ENCODE measurements at places on chromosomes 7 and 10.

DNA sequence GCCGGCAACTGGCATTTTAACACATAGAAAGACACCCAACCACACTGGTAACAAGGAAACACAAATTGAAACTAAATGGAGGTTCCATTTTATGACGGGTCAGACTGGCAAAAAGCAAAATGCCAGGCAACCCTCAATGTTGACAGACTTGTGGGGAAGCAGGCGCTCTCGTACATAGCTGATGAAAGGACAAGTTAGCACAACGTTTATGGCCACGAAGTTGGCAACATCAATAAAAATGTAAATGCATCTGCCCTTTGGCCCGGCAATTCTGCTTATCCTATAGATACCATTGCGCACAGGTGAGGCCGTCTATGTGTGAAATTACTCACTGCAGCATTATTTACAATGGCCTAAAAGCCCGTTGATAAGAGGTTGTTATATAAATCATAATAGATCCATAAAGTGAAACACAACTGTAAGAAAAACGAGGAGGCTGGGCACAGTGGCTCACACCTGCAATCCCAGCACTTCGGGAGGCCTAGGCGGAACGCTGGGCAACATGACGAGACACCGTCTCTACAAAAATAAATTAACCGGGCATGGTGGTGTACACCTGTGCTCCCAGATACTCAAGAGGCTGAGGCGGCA lies 39.8 kb downstream of the FOXL3 start:
- DNase-seq: no peak

- no peak for DNase-seq
These were observed 182.4 kb downstream of the MALRD1 start for GRCh38 chr10:19231034-19231433.

DNA sequence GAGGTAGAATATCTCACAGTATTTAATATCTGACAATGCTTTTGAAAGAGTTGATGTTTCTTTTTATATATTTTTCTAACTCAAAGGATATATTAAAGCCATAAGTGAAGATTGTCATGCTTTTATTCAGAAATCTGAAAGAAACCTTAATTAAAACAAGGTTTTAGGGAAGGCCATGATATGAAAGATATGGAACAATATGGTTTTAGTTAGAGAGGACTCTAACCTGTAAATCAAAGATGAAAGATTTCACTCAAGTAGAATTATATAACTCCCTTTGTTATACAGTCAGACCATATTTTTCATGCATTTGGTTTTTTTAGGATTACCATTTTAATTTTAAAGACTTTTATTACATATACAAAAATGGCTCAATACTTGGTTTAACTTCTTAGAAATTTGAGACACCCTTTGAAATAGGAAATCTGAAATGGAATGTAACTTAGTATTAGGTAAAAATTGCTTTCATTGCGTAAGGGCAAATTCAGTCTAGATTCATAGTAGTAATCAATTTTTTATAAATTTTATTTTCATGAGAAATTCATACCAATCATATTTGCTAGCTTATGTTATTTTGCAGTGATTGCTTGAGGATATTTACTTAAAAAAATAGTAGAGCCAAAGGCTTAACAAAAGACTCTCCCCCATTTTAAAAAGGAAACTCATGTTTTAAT lies 119.8 kb downstream of the TWIST1 start:
- no peak for DNase-seq

GRCh38 chr7:43481902-43482678 lies 100.8 kb upstream of the STK17A start:
- no peak for DNase-seq

DNA sequence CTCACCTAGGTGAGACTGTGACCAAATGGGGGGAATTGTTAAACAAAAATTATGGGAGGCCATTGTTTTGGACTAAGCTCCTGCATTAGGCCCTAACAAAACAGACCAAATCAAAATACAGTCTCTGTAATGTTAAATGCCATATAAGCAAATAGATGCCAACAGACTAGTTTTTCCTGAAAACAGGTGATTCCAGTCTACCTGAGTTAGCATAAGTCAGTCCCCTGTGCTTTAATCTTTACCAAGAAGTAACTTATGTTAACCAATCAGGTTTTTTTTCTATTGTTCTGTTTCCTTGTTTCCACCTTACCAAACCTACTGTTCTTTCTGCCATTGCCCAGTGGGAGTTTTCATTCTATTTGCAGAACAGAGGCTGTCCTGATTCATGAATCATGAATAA lies 48.0 kb downstream of the PDZD8 start:
- no peak for DNase-seq

GRCh38 chr7:12716134-12716681 lies 28.8 kb downstream of the ARL4A start:
- DNase-seq: no peak

DNA sequence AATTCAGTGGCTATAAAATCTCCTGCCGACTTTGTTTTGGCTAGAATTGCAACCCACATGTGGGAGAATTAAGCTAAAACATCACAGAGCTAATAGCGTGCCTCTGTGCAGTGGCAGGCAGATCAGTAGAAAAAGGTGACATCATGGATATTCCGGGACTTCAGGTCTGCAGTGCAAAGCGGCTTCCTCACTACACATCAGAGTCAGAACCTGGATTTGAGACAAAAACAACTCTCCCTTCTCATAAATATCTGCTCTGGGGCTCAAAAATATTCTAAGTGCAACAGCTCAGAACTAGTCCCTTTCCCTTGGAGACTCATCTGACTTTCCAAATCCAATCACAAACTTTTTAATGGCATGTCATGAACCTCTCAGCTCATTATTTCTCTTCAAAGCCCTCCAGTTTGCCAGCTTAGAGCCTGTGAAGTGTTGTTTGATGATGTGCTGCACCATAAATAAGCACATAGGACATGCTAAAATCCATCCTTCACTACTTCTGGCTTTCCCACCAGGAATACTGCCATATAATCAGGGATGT lies 337.1 kb downstream of the RNLS start:
- DNase-seq: no peak

GRCh38 chr7:94367949-94368348 lies 26.7 kb upstream of the COL1A2 start:
- DNase-seq: no peak

GRCh38 chr7:92623544-92623943 lies 33.4 kb upstream of the FAM133B start:
- no peak for DNase-seq

- no peak for DNase-seq
These were observed 146.0 kb downstream of the SND1 start for GRCh38 chr7:127798023-127798422.

- DNase-seq: no peak
These were observed 273.9 kb downstream of the TSPAN12 start for GRCh38 chr7:120583899-120584586.

DNA sequence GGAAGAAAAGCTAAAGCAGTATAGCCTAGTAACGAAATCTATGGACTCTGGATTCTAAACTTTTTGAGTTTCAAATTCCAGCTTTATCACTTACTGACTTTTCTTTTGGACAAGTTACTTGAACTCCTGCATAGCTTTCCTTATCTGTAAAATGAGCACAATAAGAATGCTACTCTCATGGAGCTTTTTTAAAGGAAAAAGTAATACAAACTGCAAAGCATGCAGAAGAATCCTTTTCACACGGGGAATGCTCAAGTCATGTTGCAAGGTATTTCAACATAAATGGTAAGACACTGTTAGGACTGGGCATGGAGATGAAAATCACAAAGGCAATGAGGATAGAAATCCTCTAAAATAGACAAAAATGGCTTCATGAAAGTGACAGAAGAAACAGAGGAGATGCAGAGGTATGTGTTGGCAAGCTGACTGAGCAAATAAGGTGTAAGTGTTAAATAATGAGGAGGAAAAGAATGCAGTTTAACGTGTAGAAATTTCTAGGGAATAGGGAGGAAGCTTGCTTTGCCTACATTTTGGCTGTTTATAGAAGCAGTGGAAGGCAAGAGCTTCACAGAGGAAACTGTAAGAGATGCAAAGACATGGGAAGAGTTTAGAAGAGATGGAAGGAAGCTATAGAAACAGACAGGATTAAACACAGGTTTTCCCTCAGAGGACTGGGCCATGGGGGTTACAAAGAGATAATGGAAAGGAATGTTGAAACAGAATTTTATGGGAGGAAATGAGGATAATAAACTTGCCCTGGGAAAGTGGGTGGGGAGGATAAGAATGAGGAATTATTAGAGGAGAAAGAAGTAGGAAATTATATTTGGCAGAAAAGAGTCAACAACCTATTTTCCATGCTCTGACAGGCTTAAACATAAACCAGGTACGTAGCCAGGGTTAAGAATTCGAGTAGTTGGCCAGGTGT lies 28.8 kb upstream of the SNX13 start:
- DNase-seq: no peak

DNA sequence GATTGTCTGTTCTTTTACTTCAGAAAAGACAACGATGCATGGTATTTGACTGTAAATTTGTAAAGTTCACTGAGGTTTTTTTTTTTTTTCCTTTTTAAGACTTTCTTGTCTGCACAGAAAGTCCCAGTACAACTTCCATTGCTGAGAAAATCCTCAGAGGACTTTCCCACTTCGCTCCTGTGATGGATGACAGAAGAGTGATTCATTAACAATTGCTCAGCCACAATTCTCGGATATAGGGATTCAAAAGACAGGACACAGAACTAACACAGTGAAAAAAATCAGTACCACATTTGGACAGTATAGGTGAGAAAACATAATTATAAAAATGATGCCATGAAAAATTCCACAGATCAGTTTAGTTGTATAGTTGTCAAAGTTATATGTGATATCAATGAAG lies 48.0 kb downstream of the SEC23IP start:
- DNase-seq: no peak

DNA sequence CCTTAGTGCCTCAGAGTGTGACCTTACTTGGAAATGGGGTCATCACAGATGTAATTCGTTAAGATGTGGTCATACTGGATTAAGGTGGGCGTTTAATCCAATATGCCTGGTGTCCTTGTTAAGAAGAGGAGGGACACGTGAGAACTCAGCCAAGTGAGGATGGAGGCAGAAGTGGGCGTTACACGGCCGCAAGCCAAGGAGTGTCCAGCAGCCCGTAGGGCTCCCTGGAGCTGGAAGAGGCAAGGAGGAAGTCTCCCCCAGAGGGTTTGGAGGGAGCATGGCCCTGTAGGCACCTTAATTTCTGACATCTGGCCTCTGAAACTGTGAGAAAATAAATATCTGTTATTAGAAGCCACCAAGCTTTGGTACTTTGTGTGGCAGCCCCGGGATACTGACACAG lies 21.3 kb downstream of the DOCK1 start:
- DNase-seq: no peak

DNA sequence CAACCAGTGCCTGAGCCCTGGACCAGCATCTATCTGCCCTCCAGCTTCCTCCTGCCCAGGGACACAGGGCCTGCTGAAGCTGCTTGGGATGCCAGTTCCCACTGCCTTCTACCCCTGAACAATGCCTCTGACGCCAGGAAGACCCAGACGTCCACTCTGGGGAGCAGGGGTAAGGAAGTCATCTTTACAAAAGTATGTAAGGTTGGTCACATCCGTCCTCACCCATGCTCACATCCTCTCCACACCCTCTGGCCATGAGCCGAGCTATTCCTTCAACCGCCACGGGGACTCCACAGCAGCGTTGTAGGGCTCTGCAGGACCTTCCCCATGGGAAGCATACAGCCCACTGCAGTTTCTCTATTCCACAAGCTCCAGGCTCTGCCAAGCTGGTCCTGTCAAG lies 58.5 kb downstream of the CLRN3 start:
- no peak for DNase-seq

GRCh38 chr7:42151309-42151708 lies 85.7 kb downstream of the GLI3 start:
- DNase-seq: no peak

DNA sequence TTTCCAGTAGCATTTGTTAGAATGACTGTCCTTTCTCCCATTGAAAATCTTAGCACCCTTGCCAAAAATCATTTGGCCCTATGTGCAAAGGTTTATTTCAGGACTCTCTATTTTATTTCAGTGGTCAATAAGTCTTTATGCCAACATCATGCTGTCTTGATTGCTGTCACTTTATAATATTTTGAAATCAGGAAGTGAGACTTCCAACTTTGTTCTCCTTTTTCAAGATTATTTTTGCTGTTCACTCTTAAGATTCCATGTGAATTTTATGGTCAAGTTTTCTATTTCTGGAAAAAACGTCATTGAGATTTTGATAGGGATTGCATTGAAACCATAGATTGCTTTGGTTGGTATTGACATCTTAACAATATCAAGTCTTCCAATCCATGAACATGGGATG lies 65.1 kb downstream of the PAXIP1 start:
- no peak for DNase-seq

DNA sequence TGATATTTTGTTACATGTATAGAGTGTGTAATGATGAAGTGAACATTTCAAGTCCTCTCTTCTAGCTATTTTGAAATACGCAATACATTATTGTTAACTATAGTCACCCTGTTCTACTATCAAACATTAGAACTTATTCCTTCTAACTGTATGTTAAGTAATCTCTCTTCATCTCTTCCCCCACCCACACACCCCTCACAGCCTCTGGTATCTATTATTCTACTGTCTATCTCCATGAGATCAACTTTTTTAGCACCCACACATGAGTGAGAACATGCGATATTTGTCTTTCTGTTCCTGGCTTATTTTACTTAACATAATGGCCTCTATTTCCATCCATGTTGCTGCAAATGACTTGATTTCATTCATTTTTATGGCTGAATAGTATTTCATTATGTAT lies 57.7 kb upstream of the EGR2 start:
- DNase-seq: no peak

DNA sequence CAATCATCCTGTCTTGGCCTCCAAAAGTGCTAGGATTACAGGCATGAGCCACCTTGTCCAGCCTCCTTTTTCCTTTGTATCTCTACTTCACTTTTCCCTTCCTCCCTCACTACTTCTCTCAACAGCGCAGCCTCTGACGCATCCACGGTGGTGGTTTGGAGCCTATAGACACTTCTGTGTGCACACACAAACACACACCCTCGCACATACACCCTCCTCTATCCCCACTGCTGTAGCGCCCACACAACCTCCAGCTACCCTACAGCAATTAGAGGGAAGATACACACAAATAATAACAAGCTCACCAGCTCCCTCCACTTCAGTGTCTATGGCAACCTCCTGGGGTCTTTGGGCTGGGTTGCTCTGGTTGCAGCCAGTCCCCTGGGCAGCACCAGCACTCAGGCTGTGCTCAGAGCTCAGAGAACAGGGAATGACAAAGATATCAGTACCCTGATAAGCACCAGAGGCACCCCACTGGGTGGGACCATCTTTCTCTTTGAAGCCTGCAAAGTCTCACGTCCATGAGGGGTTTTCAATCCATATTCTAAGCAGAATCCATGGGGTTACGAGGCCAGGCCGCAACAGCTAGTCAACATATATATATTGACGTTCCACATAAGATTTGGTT lies 3.3 kb upstream of the CAMK2G start:
- no peak for DNase-seq

DNA sequence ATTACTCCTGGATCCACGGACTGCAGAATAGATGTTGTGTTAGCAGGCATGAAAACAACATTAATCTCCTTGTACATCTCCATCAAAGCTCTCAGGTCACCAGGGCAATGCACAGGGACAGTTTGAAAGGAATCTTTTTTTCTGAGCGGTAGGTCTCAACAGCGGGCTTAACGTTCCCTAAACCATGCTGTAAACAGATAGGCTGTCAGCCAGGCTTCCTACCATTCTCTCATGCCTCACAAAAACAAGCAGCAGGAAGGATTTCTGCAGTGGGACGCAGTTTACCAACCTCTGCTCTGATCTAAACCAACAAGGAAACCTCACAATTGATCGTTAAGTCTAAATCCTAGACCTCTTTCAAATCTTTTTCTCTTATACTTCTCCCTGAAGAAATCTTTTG lies 50.8 kb downstream of the CNOT4 start:
- DNase-seq: no peak

All from stimulated activated CD4-positive, alpha-beta T cell treated with anti-CD3 and anti-CD28 coated beads, Interleukin-2, amount 100 ng/mL, for 48 hours (primary cell).